ENCODE measurements at places on chromosomes 5 and 9.

DNA sequence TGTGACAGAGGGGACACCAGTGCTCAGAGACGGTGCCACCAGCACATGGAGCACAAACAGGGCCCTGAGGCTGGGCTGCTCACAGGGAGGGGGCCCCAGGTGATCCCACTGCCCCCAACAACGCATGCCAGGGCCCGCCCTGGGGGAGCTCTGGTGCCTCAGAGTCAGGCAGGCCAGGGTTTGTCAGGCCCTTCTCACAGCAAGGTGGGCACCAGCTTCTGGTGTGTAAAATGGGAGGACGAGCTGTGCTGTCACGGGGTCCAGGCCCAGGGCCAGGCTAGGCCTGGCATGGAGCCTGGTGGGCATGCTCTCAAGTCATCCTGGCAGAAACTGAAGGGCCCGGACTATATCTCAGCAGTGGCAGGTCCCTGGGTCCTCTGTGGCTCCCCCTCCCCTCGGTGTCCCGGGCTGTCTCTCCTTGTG lies 34.5 kb downstream of the PRRT1B start:
- DNase-seq: no peak

GRCh38 chr5:147965715-147966114 lies 59.4 kb upstream of the C5orf46 start:
- DNase-seq: peak; percentile 2

DNA sequence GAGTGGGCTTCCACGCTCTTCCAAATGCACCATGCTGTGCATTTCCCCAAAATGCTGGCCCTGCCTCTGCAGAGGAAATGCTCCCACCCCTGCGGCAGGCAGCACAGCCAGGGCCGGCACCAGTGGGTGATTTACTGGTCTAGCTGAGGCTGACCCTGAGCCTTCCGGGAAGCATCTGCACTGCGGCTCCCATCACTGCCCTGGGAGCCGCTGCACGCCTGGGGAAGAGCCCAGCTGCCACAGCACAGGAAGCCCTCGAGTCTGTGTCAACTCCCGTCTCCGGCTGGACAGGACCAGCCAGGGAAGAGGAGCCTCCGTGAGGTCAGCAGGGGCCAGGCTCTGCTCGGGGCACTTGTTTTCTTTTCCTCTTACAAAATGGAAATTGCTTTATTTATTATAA lies 25.1 kb upstream of the EEIG1 start:
- DNase-seq: peak; percentile 7

DNA sequence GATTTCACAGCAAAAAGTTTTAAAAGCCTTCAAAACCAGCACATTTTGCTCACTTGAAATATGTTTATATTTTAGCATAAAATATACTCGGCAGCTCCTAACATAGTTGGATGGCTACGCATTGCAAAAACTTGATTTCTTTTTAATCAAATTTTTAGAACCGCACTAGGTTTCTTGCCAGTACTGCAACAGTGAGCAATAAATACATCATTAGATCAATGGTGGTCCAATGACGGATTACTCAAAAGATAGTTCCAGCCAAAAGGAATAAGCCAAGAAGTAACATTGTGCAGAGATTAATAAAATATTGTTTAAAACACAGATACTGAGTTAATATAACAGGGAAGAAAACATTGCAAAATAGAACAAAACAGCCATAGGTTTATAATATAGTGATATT lies 5.5 kb downstream of the MARCHF3 start:
- DNase-seq: no peak

DNA sequence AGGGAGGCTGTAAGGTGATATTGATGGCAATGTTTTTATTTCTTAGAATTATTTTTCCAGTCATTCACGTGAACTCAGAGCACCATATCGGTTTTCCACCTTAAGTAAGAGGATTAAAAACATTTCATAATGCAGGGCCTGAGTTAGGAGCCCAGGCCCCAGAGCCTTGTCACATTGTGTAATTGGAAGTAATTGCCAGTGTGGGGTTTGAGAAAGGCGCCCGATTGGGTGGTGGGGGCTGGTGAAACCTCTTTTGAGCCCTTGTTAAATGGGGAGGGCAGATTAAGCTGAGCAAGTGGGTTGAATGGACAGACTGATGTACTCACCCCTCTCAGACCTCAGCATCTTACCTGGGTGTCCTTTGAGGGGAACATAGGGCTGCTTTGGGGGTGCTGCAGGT lies 116.7 kb upstream of the PITX1 start:
- DNase-seq: no peak

- no peak for DNase-seq
Observed at GRCh38 chr9:91312717-91313325, 48.9 kb downstream of the AUH start.

DNA sequence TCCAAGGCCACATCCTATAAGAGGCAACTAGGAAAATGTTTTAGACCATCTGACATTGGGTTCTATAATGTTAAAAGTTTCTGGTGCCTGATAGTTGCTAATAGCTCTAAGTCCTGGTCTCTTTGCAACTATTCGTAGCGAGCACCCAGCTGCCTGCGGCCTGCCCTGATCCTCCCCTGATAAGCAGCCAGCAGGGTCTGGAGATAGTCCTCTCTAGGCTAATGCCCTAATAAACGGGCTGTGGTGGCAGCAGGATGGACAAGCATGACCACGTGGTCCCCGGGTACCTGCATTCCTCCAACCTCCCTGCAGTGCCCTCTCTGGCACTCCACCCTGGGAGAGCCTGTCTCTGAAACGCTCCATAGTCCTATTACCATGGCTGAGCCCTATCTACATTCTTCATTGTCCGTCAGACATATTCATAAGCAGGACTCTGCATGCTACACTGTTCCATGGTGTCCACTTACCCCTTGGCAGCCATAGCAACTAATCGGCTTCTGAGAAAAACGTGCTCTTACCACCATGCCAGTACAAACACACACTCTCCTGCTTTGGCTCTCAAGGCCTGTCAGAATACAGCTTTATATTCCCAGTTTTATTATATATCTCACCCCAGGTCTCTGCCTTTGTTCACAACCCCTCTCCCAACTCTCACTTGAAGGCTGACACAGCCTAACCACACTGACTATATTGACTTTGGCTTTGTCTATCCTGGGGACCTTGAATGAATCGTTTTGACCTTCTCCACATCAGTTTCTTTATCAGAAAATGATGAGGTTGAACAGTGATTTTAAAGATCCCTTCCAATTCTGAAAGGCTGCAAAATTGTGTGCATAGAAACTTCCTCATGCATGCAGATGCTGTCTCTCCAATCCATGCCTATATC lies 49.9 kb upstream of the DAPK1 start:
- no peak for DNase-seq

- DNase-seq: no peak
Observed at GRCh38 chr5:97635553-97635952, 452.5 kb upstream of the RIOK2 start.

GRCh38 chr5:31106691-31107090 lies 86.8 kb upstream of the CDH6 start:
- no peak for DNase-seq

- DNase-seq: no peak
Observed at GRCh38 chr9:86962692-86963091, 15.4 kb upstream of the GAS1 start.

- no peak for DNase-seq
Observed at GRCh38 chr5:135235551-135236227, 163.3 kb downstream of the MACROH2A1 start.

Data from CD14-positive monocyte (primary cell).